Left cardiac atrium (tissue), 4 donors: ENCODE measurements at places on chromosomes 2 and 18. TPM values are rescaled to one million over a fixed set of nuclear protein-coding genes. Genes with fewer than 3 reads are reported as not detected.

TBR1 gene
- not detected for total RNA-seq

EFHD1 gene
- 19.3 TPM for total RNA-seq

MATN3 gene
- total RNA-seq = 0.52 TPM

DNA sequence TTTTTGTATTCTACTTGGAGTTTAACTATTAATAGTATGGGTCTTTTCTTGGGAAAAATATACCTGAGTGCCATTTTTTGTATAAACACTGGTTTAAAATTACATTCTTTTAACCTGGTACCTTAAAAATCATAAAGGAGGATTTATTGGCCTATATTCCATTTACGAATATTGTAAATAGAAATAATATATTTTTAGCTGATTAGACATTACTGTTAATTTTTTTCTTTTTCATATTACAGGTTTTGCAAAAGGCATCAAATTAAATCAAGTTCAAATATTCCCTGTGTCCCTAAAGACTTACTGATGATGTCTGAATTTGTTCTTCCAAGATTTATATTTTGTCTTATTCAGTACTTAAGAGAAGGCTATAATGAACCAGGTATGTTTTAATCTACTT, 44.7 kb downstream of the UBR3 start:
- no peak for DNase-seq

- no peak for DNase-seq
Observed at GRCh38 chr18:22409445-22409844, 8.3 kb downstream of the CTAGE1 start.

GRCh38 chr2:23412556-23413155, 27.7 kb downstream of the KLHL29 start:
- no peak for DNase-seq

DNA sequence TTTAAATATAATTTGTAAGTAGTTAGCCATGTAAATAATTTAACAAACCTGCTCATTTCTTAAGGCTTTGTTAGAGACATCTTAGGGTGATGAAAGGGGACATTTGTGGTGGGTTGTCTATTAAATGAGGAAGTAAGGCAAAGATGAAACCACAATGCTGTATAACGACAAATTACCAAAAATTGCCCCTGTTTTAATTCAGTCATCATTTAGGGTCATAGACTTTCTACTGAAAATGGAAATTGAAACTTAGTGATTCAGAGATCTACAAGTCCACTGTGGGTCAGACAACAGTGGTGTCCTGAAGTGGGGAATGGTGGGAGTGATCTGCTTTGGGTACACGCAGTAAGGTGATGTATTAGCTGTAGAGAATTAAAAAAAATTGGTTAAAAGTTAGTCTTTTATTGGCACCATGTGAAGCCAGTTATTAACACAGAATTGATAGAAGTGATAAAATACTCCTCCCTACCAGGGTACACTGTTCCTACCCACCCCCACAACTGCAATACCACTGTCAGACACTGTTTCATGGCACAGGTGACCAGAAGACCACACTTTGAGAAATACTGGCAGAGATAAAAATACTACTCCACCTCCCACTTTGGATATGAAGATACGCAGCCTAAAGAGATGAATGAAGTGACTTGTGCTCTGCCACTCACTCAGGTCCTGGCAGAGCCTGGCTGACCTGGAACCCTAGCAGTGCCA, 13.4 kb downstream of the CERS6 start:
- DNase-seq = no peak

- DNase-seq = no peak
Observed at GRCh38 chr2:168935810-168936581, 34.9 kb downstream of the G6PC2 start.

- no peak for DNase-seq
Observed at GRCh38 chr2:11634584-11634983, 35.4 kb downstream of the NTSR2 start.

DNA sequence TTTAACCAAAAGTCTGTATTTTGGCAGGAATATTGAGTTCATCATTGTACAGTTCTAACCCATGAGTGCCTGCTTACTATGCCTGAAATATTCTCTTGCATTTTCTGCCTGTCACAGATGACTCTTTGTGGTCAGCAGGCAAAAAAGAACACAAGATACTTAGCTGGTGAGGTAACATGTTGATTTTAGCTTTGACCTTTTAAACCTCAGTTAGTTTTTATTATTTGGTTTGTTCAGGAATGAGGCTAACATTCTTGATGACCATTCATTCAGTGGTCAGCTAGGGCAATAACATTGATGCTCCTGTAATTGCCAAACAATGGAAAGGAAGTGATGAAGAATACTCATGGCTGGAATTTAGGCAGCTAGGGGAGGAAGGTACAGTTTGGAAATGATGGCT, 491.2 kb downstream of the PIK3C3 start:
- no peak for DNase-seq

GRCh38 chr2:40741532-40741931, 289.6 kb upstream of the SLC8A1 start:
- no peak for DNase-seq

DNA sequence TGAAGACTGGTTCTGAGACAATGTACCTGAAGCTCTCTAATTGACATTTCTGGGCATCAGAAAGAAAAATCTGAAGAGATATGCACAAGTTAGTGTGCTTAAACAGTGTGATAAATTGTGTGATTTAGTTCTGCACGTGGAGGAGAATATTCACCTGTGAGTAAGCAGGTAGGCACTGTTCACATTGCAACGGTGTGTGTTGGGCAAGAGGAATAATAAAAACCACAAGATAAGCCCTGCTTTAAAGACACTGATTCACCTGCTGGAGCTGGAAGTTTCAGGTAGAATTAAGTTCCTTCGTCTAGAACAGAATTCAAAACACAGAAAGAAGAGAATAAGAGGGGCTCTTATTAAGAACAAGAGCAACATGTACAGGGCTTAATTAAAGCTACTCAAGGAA, 864.3 kb upstream of the SOX11 start:
- DNase-seq = no peak

DNA sequence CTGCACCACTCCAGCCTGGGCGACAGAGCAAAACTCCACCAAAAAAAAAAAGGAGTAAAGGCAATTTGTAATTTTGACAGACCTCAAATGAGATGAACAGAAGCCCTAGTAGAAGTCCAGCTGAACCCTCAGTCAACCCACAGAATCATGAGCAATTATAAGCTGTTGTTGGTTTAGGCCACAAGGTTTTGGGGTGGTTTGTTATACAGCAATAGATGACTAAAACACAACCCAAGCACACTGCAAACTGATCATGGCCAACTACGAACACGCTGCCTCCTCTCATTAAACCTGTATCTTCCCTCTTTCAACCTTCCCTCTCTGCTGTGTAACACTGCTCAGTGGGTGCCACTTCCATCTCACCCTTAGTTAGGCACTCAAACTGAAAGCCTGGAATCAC, 22.1 kb downstream of the AAK1 start:
- DNase-seq = no peak

HMSD gene
- 0.09 TPM for total RNA-seq

- no peak for DNase-seq
Observed at GRCh38 chr2:153417077-153417476, 61.5 kb downstream of the RPRM start.

DNA sequence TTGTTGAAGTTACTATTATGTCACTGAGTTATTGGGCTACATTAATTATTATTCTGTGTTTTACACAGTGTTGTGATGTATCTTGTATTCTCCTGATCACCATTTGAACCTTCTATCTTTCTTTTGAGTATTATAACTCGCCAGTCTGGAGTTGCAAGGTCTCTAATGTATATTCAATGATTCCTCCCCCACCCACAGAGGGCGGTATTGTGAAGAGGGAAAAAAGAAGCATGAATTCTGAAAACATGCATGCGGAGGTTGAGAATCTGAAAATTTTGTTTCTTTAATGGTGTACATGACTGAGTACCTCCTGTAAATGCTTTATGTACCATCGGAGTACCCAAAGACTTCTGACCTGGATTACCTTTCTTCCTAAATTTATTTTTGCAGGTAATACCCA, 266.6 kb downstream of the NR4A2 start:
- no peak for DNase-seq

GPR39 gene
- total RNA-seq = 0.29 TPM

- no peak for DNase-seq
Observed at GRCh38 chr2:191748528-191749180, 70.7 kb downstream of the NABP1 start.

- no peak for DNase-seq
Observed at GRCh38 chr2:113203217-113203530, 29.4 kb downstream of the PSD4 start.

PTCD3 gene
- total RNA-seq = 89.6 TPM

GRCh38 chr2:222753251-222753824, 81.9 kb downstream of the MOGAT1 start:
- no peak for DNase-seq

EPHA4 gene
- 84.1 TPM for total RNA-seq

GRCh38 chr18:13191779-13192178, 26.8 kb upstream of the LDLRAD4 start:
- DNase-seq = no peak

TMEM185B gene
- 24.7 TPM for total RNA-seq

- no peak for DNase-seq
Observed at GRCh38 chr2:17517481-17518211, 594 bp downstream of the RAD51AP2 start.

DNA sequence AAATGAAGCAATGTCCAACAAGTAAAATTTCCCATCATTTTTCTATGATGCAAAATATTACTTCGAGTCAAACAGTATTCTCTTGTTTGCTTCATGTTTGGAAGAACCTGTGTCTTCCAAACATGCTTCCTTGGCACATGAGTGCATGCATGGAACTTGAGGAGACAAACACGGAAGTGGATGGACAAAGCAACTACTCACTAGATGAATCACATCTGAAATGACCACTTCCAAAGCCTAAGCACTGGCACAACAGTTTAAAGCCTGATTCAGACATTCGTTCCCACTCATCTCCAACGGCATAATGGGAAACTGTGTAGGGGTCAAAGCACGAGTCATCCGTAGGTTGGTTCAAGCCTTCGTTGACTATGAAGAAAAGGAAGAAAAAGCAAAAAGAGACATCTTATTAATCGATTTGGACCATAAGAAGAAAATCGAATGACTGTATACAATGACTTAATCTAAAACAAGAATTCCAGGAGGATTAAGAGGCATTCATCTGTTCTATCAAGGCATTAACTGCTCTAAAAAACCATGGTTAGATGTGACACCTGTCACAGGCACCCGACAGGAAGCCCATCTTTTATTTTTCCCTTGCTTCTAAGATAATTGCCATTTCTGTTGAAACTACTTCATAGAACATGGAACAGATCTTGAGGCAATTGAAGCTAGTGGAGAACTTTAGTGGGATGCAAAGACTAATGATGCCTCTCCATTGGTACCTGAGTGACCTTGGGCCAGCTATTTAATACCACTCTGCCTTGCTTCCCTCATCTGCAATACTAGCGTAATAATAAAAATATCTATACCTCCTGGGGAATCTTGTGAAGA, 56.0 kb downstream of the ATIC start:
- DNase-seq = no peak

DNA sequence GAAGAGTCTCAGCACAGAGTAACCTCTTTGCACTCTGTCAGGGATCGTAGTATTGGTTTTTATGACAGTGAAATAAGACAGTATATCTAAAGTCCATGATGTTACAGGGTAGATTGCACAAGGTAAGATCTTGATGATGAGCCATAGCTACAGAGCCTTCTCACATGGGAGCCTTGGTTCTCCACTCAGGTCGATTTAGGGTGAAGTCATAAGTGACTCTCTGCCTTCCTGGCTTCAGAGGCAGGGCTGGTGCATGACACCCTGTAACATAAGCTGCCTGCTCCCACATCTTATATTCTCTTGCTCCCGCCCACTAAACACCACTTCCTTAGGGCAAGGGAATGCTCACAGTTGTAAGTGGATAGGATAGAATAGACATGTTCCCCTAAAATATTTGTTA, 13.3 kb downstream of the DAPL1 start:
- no peak for DNase-seq

CDH2 gene
- total RNA-seq = 178 TPM

- no peak for DNase-seq
Observed at GRCh38 chr18:814300-815084, 2.5 kb upstream of the YES1 start.

CCDC121 gene
- total RNA-seq = 3.6 TPM

- DNase-seq = no peak
Observed at GRCh38 chr2:231513746-231514224, 16.5 kb downstream of the NMUR1 start.

DNA sequence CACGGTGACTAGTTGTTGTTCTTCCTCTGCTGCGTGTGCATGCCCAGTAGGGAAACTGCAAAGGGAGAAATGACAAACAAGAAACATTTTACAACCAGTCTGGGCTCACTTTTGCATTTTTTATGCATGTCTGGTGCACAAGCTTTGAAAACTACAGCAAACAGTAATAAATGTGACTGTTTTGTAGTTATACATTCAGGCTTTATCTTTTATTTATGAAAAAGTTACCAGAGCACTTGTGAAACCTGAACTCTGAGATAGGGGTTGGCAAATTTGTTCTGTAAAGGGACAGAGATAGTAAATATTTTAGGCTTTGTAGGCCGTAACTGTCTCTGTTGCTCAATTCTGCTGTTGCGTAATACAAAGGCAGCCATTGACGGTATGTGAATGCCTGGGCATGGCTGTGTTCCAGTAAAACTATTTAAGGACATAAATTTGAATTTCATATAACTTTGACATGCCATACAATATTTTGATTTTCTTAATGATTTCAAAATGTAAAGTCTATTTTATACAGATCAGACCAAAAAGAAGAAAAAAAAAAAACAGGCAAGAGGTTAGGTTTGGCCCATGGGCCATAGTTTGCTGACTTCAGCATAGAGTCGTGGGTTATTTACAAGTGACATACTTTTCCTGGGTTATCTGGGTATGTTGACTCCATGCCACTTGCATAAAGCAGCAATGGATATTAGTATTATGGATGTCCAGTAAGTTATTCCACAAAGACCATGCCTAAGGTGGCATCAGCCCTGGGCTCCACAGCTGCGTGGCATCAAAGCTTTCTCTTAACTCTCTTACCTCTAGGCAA, 53.6 kb upstream of the EML6 start:
- no peak for DNase-seq

- no peak for DNase-seq
Observed at GRCh38 chr18:376311-376710, 108.5 kb upstream of the THOC1 start.

GRCh38 chr18:43175257-43175656, 59.8 kb upstream of the RIT2 start:
- no peak for DNase-seq

- DNase-seq = no peak
Observed at GRCh38 chr2:233356546-233357308, 2.4 kb downstream of the DGKD start.

SATB2 gene
- total RNA-seq = 2.2 TPM

CTAGE1 gene
- total RNA-seq = not detected

GRCh38 chr18:70709144-70709543, 420.3 kb downstream of the SOCS6 start:
- DNase-seq = no peak

- DNase-seq = no peak
Observed at GRCh38 chr2:60549928-60550177, 3.6 kb downstream of the BCL11A start.

UNC50 gene
- total RNA-seq = 28.3 TPM
